ENCODE measurements at places on chromosomes 1 and 21.

DNA sequence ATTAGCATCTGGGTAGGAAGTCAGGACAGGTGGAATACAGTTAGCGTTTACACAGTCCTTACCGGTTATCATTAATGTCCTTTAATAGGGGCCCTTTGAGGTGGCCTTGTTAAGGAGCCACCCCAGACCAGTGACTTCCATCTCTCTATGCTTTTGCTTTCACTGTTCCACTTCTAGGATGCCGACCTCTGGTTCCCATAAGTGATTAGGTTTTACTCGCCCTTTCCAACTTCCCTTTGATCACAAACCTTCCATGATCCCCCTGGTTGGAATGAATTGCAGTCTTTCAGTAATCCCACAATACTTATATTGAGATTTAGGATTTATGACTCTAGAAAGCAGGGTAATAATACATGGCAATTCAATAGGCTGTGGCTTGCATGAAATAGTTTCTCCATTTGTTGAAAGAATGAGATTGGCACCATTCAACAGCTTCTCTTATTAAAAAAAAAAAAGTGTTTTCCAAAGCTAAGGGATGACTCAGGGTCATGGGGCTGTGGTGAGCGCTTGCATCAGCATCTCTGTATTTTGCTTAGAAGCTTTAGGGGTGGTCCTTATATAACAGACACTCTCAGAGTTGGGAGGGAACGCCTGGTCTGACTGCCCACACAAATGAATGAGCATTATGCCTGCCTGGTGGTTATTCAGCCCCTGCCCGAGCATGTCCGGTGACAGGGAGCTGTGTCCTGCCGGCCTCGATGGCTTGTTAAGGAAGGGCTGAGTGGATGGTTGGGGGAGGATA is 110.5 kb downstream of the CNIH3 start:
- DNase-seq, result no peak

- DNase-seq, result no peak
Observed at GRCh38 chr1:185934476-185935189, 200.4 kb downstream of the HMCN1 start.

- DNase-seq, result no peak
Observed at GRCh38 chr1:18721041-18721440, 90.4 kb downstream of the PAX7 start.

GRCh38 chr1:104765085-104765484 is 1015.4 kb downstream of the AMY1C start:
- DNase-seq, result no peak

- DNase-seq, result no peak
Observed at GRCh38 chr1:173100476-173101107, 49.9 kb upstream of the TNFSF18 start.

DNA sequence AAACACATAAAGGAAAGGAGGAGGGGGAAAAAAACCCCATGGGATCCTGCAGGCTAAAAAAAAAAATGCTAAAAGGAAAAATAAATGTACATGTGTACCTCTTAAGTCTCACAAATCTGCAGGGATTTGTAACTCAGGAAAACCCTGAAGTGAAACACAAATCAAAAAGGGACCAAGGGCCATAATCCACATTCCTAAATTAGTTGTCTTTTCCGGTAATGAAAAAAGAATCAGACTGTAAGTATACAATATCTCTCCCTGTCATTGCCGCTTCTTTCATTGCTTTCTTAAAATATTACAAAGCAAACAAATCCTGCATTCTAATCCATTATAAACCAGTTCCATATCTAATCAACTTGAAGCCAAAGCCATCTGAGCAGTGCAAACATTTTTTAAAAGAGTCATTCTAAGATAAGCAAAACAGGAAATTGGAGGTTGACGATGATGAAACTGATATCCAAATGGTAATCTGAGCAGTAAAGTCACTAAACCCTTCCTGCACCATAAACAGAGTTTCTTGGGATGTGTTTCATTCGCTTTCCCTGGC is 58.7 kb upstream of the SIM2 start:
- DNase-seq, result no peak

- no peak for DNase-seq
Observed at GRCh38 chr1:156760092-156760795, 7.1 kb upstream of the PRCC start.

- no peak for DNase-seq
Observed at GRCh38 chr1:22711591-22712501, 1.2 kb downstream of the EPHB2 start.

GRCh38 chr1:48552420-48552819 is 80.4 kb upstream of the SPATA6 start:
- DNase-seq, result no peak

- DNase-seq, result no peak
Observed at GRCh38 chr21:15466329-15466728, 263.5 kb upstream of the USP25 start.

GRCh38 chr1:241533326-241534115 is 1.3 kb downstream of the KMO start:
- DNase-seq, result no peak

DNA sequence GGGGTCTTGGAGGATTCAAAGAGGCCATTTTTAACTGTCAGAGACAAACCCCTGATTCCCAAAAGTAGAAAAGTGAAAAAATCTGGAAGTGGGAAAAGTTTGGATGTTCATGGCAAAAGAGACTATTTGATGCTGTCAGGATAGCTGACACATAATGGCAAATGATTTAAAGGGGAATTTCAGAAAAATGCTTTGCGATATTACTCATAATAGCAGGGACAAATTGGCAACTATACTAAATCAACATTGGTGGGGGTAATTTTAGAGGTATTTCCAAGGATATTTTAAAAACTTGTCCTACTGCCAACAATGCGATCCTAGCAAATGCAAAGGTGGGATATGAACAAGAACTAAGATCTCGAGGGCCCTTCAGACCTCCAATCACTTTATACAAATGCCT is 5.3 kb upstream of the GSTM4 start:
- DNase-seq, result no peak

GRCh38 chr1:155472491-155473083 is 90.0 kb downstream of the ASH1L start:
- DNase-seq, result no peak

- no peak for DNase-seq
Observed at GRCh38 chr1:25482211-25482610, 51.5 kb downstream of the MACO1 start.

GRCh38 chr21:17585875-17586450 is 26.7 kb downstream of the BTG3 start:
- no peak for DNase-seq

DNA sequence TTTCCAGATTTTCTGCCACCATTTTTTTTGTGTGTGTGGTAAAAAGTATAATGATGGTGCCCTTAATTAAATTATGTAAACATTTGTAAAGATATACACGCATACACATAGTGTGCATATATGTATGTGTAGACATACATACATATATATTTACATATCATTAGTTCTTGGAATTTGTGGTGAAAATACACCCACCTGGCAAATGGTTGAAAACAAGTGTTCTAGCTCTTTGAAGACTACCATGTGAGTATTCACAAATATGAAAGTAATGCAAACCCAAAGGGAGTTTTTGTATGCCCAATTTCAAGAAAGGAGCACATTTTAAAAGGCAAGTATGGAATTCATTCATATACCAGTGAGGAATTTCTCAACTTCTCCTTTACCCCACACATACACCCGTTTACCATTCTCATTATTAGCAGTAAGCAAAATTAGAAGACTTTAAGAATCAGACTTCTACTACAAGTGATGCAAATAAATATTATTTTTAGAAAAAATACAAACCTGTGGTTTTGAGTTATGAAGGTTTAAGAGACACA is 8.0 kb downstream of the RABGAP1L start:
- no peak for DNase-seq

GRCh38 chr1:86395751-86396497 is at the start of gene ODF2L:
Gene ODF2L, minus strand, starts transcription at chr1:86396323. Its CDS starts 9,296 bp downstream, at chr1:86387027.
- peak; percentile 92 for DNase-seq

- DNase-seq, result no peak
Observed at GRCh38 chr21:42125571-42126544, 54.7 kb downstream of the UMODL1 start.

DNA sequence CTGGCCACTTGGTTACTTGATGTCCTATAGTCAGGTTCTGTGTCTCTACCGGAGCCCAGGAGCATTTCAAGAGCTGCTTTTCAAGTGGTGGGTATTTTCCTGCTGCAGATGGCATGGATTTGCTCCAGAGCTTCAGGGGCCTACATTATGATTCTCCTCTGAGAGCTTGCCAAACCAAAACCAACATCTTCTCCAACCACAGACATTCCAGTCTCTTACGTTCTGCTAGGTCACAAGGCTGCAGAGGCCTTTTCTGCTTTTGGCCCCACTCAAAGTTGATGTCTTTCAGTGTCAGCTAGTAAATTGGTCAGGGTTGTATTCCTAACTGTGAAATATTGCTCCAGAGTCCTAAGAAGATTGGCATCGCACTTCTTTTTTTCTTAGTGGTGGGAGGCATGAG is 14.7 kb upstream of the AQP10 start:
- no peak for DNase-seq

GRCh38 chr21:38747810-38748209 is 57.9 kb upstream of the ETS2 start:
- no peak for DNase-seq

GRCh38 chr1:235954306-235955283 is 87.9 kb upstream of the LYST start:
- DNase-seq, result no peak

- DNase-seq, result no peak
Observed at GRCh38 chr1:54009406-54009805, 8.6 kb downstream of the LDLRAD1 start.

GRCh38 chr1:81192647-81193642 is 607.8 kb upstream of the ADGRL2 start:
- no peak for DNase-seq

DNA sequence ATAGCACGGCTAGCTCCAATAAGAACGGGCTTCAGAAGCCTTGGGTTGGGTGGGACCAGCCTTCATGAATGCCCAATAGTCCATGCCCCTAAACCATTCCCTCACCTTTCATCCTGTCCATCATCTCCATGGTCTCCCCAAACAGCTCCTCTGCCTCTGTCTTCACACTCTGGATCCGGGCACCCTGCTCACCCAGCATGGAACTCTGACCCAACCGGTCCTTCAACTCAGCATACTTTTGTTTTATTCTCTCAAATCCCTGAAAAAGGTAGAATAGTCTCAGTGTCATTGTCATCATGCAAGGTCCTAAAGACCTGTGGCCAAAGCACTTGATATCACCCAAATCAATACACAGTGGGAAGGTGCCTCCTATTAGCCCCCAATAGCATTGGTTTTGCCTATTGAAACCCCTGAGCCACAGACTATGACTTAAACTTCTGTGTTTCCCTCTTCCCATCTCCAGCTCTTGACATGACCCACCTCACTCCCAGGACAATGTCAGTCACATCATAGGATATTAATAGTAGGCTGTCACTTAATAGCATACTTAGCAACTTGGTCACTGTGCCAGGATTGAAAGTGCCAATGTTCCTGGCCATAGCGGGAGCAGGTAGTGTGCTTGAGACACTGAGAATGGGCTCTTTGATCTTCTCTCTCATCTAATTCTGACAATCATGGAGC is 33.0 kb downstream of the CAMK1G start:
- DNase-seq, result no peak

GRCh38 chr21:38293113-38293512 is 36.3 kb downstream of the KCNJ15 start:
- DNase-seq, result no peak

GRCh38 chr1:79594121-79594698 is 587.7 kb upstream of the ADGRL4 start:
- DNase-seq, result no peak

GRCh38 chr21:42670884-42671283 is 17.5 kb downstream of the PDE9A start:
- no peak for DNase-seq

- DNase-seq, result no peak
Observed at GRCh38 chr1:194164755-194165154, 978.3 kb upstream of the B3GALT2 start.

- DNase-seq, result no peak
Observed at GRCh38 chr1:171792656-171793369, 11.4 kb downstream of the METTL13 start.

DNA sequence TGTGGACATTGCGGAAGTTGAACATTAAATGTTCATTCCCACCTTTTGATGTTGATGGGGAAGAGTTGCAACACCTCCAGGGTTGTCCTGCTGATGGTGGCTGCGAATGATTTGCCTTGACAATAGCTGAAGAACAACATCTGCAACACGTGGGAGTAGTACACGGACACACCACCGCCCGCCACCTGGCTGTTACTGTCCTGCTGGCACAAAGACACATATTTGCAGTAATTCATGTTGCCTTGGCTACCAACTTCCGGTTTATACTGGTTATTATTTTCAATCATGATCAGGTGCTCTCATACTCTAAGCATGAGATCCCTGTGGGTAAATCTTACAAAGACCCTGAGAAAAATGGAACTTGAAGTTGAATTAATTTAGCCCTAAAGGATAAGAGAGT is 55.2 kb downstream of the UBR4 start:
- no peak for DNase-seq

GRCh38 chr1:81470275-81470674 is 330.5 kb upstream of the ADGRL2 start:
- DNase-seq, result no peak

- DNase-seq, result no peak
Observed at GRCh38 chr1:39919545-39919944, 17.8 kb upstream of the MYCL start.

DNA sequence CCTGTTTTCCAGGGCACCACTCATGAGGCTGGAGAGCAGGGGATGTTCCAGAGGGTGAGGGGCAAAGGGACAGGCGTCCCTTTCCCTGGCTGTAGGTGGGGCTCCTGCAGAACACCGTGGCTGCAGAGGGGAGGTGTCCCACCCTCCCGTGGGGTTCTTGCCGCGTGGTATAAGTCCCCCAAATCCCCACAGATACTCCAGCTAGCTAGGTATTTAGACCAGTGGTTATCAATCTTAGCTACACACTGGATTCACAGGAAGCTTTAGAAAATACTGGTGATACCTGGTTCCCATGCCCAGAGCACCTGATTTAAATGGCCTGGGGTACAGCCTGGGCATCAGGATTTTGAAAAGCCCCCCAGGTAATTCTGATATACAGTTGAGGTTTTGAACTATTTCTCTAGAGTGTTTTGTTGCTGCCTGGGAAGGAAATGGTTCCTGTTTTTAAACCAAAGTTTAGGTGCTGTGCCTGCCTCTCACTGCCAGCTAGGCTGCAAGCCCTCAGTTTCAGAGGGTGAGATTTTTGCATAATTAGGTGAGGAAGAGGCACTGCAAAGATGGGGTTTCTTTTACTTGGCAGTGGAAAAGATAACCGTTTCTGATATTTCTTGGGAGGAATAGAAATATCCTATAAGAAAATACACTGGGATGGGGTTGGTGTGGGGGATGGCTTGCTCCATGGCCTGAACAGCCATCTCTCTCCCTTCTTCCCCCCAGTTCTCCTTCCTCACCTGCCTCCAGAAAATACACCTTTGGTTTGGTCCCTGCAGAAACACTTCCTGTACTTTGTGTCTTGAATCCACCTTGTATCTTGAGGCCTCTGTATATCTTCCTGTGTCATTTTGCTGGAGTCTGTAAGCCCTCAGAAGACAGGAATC is 51.7 kb downstream of the RASSF5 start:
- no peak for DNase-seq
